ENCODE measurements at places on chromosomes 12 and 14. TPM values are rescaled to one million over a fixed set of nuclear protein-coding genes. Genes with fewer than 3 reads are reported as not detected.

- H3K4me1 ChIP-seq = no peaks in the 10 kb centered on the region
- H3K4me3 ChIP-seq = no peak overlapping the region
- H3K27ac ChIP-seq = no peak overlapping the region
- no peaks in the 10 kb centered on the region for H3K36me3 ChIP-seq
- H3K27me3 ChIP-seq = no peaks in the 10 kb centered on the region
Observed at GRCh38 chr14:32332415-32333316, 3.6 kb downstream of the AKAP6 start.

- H3K4me3 ChIP-seq = no peak overlapping the region
- H3K36me3 ChIP-seq = no peaks in the 10 kb centered on the region
- H3K27me3 ChIP-seq = no peaks in the 10 kb centered on the region
- H3K27ac ChIP-seq = no peak overlapping the region
Observed at GRCh38 chr12:100566887-100567637, 6.4 kb upstream of the GAS2L3 start.

DNA sequence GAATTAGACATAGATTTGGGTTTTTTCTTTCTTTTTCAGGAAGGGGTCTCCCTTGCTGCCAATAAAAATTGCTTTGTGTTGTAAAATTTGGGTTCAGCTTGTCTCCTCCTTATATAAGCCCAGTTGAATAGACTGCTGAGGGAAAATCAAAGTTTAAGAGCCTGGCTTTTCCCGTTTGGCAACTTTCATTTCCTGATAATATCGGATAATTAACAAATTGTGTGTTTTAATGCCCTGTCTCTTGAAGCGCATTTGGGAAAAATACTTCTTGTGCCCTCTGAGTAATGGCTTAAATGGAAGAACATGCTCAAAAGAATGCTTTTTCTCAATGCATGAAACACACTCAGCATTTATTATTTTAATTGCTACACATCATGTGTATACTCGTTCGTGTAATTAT lies 198.0 kb upstream of the DCN start:
- no peak overlapping the region for H3K4me3 ChIP-seq
- no peaks in the 10 kb centered on the region for H3K4me1 ChIP-seq
- H3K36me3 ChIP-seq = no peaks in the 10 kb centered on the region
- no peaks in the 10 kb centered on the region for H3K27me3 ChIP-seq

GRCh38 chr12:120596901-120597300 lies 15.7 kb upstream of the POP5 start:
- no peaks in the 10 kb centered on the region for H3K36me3 ChIP-seq
- H3K27me3 ChIP-seq = no peaks in the 10 kb centered on the region
- DNase-seq = no peak
- no peak overlapping the region for H3K4me3 ChIP-seq
- peaks cover 7% of the 10 kb centered on the region for H3K4me1 ChIP-seq

Gene PDE3A
- 18.3 TPM for total RNA-seq

Gene RERGL
- total RNA-seq = 25.3 TPM

Gene TAS2R31
- total RNA-seq = 5.9 TPM

Gene SAMD4A
- 46.5 TPM for total RNA-seq

Gene NRL
- total RNA-seq = 4.9 TPM
